ENCODE measurements at places on chromosomes 6 and 20.

DNA sequence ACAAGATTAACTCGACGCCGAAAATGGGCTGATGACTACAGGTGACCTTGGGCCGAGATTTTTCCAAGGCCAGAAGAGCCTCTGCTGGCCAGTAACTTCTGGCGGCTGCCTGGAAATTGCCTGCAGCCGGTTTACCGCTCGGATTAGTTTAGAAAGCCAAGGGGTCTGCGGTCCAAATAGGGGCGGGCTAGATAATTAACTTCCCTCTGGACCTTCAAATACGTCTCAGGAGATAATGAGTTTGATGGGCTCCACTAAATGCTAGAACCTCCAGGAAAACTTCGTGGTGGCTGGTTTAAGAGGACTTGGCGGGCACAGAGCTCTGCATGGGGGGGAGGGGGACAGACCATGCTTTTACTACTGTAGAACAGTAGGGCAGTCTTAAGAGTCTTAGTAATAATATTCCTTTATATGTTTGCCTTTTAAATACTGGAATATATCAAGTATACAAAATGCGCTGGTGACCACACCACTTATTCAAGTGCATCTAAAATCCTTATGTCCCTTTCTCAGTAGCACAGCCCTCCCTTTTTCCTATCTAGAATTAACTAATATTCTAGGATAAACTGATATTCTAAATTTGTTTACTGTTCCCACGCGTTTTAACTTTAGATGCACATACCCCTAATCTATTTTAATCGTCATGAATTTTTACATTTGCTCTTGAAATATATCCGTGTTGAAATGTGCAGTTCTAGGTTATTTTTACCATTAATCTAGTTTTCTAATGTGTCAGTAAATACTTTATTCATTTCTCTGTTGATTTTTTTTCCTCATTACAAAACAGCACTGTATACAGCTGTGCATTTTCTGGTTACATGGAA is 107.5 kb upstream of the PRSS16 start:
- no peak for DNase-seq

- DNase-seq: no peak
Measured at GRCh38 chr20:7151676-7152470, 384.4 kb downstream of the BMP2 start.

GRCh38 chr6:157185171-157185570 is 138.1 kb downstream of the TMEM242 start:
- no peak for DNase-seq

DNA sequence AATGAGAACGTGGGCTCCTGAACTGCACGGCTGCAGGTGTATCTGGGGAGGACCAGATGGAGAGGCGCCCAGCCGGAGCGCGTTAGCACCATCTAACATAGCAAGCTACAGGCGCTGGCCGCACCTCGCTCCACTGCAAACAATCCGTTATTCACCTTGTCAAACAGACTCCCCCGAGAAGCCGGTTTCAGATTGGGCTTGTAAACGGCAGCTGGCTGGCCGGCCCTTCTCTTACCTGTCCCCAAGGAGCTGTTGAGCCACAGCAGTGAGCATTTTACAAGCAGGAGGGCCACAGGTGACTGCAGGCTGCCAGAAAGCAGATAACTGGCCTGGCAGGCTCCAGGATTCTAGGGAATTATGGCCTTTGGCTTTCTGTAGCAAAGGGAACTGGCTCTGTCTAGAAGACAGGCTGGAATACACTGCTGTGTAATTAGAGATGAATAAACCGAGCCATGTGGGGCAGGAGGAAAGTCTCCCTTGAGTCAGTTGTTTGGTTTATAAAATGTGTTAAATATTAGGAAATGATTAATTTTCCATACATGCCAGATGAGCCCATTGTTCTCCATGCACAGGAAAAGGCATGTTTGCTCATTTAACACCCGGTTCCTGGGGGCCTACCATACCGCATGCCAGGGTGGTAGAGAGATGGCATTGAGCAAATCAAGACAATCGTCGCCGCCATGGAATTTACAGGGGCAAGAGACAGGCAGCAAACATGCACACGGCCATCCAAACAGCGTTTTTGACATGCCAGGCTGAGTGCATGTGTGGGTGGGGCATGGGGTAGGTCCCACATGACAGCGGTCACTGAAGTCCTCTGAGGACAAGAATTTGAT is 159.3 kb downstream of the NFATC2 start:
- no peak for DNase-seq

DNA sequence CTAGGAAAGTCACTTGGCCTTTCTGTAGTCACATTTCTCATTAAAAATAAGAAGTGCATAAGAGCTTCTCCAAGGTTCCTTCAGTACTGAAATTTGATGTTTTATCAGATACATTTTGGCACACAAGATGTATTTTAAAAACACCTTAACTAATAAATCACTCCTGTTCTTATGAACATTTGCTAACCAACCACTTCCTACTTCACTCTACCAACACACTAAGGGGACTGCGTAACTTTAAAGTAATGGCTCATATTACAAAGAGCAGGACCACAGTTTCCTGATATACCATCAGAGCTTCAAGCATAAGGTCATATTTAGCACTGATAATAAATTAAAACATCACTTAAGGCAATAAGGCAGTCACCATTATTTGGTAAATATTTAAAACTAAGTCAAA is 104.4 kb downstream of the RALGAPA2 start:
- DNase-seq: no peak
